DMS153 (cell line): ENCODE measurements at places on chromosomes 12 and 14.
A peak's percentile ranks its signal among the peaks of the same experiment; 100 is the strongest.

GRCh38 chr14:35336494-35337268 lies 44.5 kb downstream of the PSMA6 start:
- DNase-seq, result peak; percentile 49

GRCh38 chr14:56896922-56897321 lies 86.6 kb upstream of the OTX2 start:
- DNase-seq, result no peak

- no peak for DNase-seq
Measured at GRCh38 chr12:21580748-21581516, 23.7 kb downstream of the GYS2 start.

DNA sequence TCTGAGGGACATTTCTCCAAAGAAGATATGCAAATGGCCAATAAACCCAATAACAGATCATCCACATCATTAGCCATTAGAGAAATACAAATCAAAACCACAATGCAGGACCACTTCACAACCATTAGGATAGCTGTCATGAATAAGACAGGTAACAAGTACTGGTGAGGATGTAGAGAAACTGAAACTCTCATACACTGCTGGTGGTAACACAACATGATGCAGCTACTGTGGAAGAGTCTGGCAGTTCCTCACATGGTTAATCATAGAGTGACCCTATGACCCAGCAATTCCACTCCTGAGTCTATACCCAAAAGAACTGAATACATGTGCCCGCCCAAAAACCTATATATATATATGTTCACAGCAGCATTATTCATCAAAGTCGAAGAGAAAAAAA lies 39.0 kb downstream of the TTC9 start:
- DNase-seq, result no peak

- no peak for DNase-seq
Measured at GRCh38 chr12:54612225-54612750, 22.4 kb downstream of the LACRT start.

GRCh38 chr12:64560396-64561301 lies 49.6 kb upstream of the RASSF3 start:
- DNase-seq, result no peak

- no peak for DNase-seq
Measured at GRCh38 chr12:848173-848865, 95.9 kb downstream of the WNK1 start.

- no peak for DNase-seq
Measured at GRCh38 chr14:79972230-79972629, 239.1 kb downstream of the DIO2 start.

- no peak for DNase-seq
Measured at GRCh38 chr12:47820631-47821345, 1.1 kb upstream of the HDAC7 start.

GRCh38 chr14:30621354-30621939 lies 672 bp upstream of the SCFD1 start:
- no peak for DNase-seq

DNA sequence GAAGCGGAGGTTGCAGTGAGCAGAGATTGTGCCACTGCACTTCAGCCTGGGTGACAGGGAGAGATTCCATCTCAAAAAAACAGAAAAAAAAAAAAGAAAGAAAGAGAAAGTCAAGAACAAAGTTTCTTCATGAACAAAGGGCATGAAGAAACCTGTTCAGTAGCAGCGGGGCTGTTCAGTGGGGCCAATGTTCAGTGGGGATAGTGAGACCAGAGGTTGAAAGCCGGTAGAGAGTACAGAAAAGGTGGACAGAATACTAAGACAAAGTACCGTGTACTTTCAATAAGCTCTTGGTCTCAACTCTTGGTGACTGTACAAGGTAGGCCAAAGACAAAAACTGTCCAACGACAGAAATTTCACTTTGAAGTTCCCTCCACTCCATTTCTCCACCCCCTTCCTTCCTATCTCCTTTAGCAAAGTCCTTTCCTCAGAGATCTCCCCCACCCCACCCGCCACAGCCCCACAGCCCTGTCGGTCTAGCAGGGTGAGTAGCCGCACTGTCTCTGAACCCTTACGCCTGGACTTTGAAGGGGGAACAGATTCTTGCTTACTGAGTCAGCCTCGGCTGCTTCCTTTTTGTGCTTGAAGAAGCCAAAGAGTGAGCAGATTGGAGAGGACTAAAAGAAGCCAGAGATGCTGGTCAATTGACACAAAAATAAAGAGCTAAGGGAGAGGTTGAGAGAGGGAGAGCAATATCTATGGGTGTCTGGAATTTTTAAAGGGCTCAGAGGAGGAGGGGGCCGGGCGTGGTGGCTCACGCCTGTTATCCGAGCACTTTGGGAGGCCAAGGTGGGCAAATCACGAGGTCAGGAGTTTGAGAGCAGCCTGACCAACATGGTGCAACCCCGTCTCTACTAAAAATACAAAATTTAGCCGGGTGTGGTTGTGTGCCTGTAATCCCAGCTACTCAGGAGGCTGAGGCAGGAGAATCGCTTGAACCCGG lies 44.2 kb upstream of the FOS start:
- no peak for DNase-seq

DNA sequence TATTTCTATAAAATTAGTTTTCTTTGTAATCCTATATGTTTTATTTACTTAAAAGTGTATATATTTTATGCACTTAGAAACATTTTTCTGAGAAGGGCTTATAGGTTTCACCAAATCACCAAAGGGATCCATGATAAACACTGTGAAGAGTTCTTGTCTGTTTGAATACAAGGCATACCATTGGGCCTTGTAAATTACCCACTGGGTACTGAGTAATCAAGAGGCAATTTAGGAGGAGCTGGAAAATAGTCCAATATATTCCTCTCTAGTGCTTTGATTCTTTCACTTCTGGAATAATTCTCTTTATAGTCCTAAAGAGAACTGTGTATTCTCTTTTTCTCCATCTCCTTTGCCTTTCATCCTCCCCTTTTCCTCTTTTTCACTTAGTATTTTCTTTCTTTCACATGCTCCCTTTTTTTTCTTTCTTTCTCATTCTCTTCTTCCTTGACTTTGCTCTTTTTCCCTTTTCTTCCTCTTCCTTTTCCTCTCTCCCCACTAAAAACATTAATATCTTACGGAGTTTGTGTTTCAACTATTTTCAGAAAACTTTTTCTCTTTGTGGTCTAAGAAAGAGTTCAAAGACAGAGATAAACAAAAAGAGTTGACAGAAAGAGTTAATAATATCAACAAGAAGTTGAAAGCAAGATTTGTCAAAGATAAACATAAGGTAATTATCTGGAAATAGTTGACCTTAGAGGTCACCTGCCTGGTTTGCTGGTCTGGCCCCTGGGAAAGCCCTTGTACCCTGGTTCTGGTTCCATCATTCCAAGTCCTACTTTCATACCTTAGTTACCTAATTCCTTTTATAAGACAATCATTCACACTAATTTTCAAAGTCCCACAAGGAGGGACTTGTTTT lies 435.3 kb downstream of the RAD51B start:
- no peak for DNase-seq

DNA sequence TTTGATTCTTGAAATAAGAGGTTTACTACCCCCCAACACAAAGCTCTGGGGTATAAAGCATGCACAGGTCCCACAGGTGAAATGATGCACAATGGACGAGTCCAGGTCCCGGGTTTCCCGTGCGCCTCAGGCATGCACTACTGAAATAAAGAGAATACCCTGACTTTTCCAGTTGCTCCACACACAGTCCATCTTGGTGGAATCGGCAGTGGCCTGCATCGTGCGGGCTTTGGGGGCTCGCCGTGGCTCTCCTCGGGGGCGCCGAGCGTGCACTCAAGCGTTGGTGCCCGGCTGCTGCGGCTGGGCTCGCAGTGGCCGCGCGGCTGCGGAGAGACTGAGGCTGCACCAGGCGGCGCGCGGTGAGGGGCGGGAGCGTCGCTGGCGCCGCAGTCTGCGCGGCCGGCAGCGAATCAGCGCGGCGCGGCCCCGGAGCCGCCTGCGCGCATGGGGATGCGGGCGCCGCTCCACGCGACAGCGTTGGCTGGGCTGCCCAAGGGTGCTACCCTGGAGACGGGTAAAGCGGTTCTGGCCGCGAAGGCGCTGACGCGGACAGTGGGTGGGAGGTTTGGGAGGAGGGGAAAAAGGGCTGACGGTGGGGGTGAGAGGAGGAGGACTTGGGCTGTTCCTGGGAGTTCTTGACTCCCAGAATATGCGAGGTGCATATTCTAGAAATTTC lies 53.8 kb upstream of the CCDC175 start:
- peak; percentile 45 for DNase-seq

DNA sequence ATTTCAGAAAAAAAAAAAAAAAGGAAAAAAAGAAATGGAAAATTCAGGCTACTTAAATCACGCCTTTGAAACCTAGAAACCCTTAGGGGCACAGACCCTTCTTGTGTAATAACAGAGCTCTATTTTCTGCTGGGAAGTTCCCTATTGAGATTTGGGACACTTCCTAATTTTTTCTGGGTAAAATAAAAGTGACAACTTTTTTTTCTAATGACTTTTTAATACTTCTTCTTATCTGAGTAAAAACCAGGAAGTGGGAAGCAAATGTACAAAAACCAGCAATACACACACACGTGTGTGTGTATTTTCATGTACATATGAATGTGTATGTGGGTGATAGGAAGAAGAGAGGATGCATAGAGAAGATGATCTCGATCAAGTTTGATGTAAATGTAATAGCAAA lies 35.8 kb downstream of the ETV6 start:
- DNase-seq, result no peak

DNA sequence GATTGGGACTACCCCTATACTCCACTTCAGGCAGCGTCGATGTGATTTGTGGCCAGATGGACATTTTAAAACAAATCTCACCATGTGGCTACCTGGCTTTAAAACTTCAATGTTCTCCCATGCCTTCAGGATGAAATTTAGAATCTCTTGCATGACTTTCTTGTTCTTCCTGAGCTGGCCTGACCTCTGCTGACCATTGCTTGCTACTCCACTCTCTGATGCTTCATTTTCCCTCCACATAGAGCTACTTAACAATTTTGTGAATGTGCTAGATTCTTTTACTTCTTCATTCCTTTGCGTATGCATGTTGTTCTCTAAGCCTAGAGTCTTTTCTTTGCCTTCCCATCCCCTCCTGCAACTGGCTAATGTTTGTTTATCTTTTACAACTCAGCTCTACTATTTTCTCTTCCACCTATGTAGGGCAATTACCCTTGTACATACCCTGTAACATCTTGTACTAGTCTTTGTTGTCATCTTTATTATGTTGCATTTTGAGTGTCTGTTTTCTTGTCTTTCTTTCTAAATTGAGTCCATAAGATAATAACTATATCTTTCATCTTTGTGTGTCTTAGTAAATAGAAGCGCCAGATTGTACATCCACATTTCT lies 41.2 kb downstream of the YLPM1 start:
- no peak for DNase-seq

DNA sequence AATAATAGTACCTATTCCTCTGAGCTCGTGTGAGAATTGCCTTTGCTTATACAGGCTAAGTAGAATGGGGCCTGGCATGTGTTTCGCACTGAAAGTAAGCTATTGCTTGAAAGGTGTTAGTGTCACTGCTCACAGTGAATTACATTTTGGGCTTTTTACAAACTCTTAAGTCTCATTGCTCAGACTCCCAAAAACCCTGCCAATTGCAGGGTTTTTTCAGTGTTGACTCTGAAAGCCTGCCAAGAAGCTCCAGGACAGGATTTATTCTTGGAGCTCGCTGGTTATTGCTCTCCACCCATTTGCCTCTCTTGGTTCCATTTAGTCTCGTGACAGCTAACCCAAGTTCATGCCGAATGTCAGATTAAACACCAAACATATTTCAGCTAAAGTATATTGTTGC lies 39.8 kb downstream of the NOPCHAP1 start:
- no peak for DNase-seq

- DNase-seq, result no peak
Measured at GRCh38 chr12:10716277-10716676, 6.8 kb downstream of the YBX3 start.

GRCh38 chr12:57236201-57236924 lies 6.9 kb downstream of the SHMT2 start:
- no peak for DNase-seq

GRCh38 chr12:97112136-97112535 lies 205.1 kb downstream of the NEDD1 start:
- DNase-seq, result no peak

DNA sequence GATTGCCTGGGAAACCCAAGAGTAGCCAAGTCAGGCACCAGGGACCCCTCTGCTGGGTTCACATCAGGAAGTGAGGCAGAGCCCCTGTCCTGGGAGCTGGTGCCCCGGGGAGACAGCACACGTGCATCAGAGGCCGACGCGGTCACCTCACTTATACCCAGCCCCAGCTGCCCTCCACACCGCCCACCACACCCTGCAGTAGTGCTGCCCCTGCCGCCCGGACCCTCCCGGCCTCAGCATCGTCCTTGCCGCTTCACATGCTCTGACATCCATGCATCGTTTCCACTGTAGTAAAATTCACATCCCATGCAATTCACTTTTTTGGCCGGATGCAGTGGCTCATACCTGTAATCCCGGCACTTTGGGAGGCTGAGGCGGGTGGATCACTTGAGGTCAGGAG lies 14.0 kb downstream of the MMP17 start:
- DNase-seq, result no peak

DNA sequence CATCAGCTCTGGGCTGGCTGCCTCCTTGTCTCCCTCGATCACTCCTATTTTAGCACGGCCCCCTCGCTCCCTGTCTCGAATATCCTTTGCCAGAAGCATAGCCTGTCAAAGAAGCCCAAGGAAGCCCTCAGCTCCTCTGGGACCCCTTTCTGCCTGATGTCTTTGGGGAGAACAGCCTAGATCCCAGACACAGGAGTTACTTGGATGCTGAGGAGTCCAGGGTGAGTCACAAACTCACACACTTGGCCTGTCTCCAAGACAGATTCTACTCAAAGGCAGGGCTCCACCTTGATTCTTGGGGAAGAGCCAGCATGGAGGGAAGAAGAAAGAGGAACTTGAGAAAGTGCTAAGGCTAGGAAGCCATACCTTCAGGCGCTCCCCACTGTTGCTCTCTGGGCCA lies 8.1 kb downstream of the AVIL start:
- no peak for DNase-seq

DNA sequence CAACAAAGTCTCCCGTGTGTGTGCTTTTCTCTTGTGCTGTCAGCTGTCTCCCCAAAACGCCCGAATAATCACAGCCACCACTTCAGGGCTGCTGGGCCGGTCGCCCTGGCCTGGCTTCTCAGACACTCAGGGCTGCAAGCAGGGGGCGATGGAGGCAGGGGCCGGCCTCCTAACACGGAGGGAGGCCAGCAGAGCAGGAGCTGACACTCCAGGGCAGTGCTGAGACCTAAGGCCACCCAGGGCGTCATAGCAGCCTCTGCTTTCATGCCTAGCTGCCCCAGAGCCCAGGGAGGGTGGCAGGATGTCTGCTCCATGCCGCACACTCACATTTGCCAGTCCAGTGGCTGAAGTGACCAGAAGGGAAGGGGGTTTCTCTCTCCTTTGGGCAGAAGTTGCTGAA lies 25.6 kb downstream of the STX2 start:
- DNase-seq, result no peak

GRCh38 chr14:87171141-87171540 lies 821.8 kb downstream of the GALC start:
- no peak for DNase-seq

- DNase-seq, result no peak
Measured at GRCh38 chr12:106064721-106065021, 74.1 kb downstream of the NUAK1 start.

GRCh38 chr12:45338272-45338671 lies 122.4 kb downstream of the ANO6 start:
- no peak for DNase-seq
